ENCODE measurements at places on chromosomes 1 and 21.

- DNase-seq: no peak
Observed at GRCh38 chr1:73537400-73537799, 660.6 kb downstream of the LRRIQ3 start.

GRCh38 chr1:119981986-119982815 is 85.9 kb upstream of the ADAM30 start:
- no peak for DNase-seq

GRCh38 chr1:207221934-207222351 is 99.5 kb upstream of the CD55 start:
- peak; percentile 23 for DNase-seq

DNA sequence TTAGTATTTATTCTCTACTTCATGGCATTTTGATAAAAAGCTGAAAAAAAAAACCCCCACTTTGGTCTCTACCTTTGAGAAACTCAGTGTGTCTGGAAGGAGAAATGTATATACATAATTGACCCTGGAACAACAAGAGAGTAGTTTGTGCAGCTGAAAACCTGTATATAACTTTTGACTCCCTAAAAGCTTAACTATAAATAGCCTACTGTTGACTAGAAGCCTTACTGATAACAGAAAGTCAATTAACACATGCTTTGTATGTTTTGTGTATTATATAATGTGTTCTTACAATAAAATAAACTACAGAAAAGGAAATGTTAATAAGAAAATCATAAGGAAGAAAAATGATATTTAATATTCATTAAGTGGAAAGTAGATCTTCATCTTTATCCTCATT is 88.0 kb downstream of the NEK7 start:
- DNase-seq: no peak

DNA sequence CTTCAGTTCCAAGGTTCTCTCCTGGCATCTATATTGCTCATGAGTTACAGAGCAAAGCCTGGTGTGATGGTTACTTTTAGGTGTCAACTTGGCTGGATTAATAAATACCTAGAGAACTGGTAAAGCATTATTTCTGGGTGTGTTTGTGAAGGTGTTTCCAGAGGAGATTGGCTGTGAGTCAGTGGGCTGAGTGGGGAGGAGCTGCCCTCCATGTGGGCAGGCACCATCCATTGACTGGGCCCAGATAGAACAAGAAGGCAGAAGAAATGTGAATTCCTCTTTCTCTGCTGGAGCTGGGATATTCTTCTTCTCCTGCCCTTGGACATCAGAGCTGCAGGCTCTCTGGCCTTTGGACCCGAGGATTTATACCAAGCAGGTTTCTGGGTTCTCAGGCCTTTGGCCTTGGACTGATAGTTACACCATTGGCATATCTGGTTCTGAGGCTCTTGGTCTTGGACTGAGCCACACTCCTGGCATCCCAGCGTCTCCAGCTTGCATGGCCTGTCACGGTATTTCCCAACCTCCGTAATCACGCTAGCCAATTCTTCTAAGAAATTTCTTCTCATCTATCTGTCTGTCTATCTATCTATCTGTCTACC is 44.5 kb downstream of the B3GALT5 start:
- no peak for DNase-seq

DNA sequence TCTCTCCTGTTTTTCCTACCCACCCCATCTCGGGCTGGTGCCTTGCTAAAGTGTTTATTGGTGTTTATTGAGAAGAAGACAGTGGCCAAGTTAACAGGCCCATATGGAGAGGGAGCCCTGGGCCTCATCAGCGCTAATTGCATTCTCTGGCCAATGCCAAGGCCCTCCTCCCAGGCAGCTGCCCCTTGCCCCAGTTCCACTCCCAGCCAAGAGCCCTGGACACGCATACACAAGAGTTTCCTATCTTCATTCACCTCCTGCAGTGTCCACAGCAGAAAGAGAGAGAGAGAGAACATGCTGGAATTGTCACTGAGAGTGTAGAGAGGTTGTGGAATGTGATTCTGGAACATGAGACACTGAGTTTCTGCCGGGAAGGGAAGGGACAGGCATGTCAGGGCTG is 25.4 kb upstream of the VWA5B1 start:
- DNase-seq: no peak

GRCh38 chr1:89005286-89006151 is 13.1 kb upstream of the KYAT3 start:
- DNase-seq: no peak

- no peak for DNase-seq
Observed at GRCh38 chr1:37850352-37850955, 8.9 kb downstream of the MTF1 start.

GRCh38 chr1:239276051-239276450 is 110.3 kb upstream of the CHRM3 start:
- DNase-seq: no peak

- DNase-seq: peak; percentile 25
Observed at GRCh38 chr1:225812488-225813213, 2.7 kb downstream of the EPHX1 start.

GRCh38 chr21:34017039-34017961 is 56.1 kb upstream of the MRPS6 start:
- no peak for DNase-seq
